ENCODE measurements at places on chromosomes 2 and 18.

DNA sequence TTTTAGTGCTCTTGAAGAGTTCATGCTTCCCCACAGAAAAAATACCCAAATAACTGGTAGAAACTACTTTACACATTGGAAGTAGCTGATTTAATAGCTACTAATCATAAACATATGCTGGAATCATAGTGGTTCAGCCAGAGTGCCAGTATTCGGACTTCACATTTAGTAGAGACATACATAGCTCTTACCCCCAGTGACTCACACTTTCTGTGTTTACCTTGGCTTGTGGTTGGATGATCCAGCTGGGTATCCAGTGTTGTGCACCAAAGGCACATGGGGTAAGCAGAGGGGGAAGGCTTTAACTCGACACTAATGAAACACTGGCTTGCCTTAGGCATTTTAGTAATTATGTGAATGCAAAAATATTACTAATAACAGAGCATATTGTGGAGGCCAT is 18.1 kb downstream of the ARHGAP28 start:
- DNase-seq: peak; percentile 79

GRCh38 chr2:62774555-62775366 is 69.2 kb downstream of the EHBP1 start:
- DNase-seq: peak; percentile 86

DNA sequence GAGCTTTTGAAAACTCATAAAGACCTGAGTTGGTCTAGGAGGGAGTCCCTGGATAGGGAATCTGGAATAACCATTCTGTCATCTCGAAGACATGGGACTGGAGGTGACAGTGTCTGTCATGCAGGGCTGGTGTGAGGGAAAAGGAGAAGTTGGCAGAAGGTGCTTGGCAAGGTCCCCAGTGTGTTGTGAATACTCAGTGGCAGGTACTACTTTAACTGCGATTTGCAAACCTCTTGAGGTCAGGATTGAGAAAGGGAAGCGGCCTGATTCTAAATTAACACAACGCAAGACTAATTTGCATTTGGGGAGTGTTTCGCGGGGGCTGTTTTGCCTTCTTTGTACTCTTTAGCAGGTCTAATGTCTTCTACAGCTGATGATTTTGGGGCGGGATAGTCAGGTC is 77.0 kb upstream of the TMEM200C start:
- DNase-seq: no peak

- DNase-seq: no peak
Observed at GRCh38 chr18:80029690-80030089, 4.5 kb upstream of the RBFA start.

DNA sequence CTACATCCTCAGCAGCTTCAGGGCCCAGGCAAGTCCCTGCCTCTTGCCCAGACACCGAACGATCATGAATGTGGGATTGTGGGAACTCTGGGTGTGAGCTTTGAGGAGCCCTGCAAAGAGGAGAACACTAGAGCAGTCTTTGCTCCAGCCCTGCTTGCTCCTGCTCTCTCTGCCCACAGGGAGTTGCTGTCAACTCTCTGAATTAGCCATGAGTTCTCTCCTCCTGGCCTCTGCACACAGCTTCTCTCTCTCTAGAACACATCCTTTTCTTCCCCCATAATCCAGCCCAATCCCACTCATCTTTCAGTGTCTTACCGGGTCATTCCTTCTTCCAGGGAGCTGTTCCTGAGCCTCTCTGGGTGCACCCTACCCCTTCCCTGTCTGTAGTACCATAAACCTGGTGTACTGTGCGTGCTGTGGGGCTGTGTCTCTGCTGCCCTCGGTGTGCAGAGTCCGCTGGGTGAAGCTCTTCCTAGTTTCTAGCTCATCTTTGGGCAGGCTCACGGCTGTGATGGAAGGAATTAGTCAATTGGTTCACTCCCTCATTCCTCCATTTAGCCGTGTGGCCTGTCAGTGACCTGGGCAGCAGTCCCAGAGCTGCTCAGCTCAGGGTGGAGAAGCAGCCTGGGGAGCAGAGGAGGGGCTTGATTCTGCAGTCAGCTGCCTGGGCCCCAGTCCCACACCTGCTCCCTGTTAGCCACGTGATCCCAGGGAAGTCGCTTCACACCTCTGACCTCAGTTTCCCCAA is 132.9 kb upstream of the HDAC4 start:
- DNase-seq: no peak

DNA sequence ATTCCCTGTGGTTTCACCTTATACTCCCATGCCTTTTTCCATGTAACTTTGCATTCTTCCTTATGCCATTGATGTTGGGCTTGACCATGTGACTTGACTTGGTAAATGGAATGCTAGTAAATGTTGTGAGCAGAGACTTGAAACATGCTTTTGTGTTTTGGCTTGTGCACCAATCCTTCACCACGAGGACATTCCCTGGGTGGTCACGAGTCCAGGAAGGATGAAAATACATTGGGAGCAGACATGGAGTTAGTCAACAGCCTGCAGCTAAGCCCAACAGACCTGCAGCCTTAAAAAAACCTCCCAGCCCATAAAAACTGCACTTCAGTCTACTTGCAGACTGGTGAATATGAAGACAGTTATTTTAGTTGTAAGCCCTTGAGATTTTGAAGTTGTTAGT is 116.5 kb upstream of the SPATS2L start:
- DNase-seq: no peak
